ENCODE measurements at places on chromosomes 12 and 14.
A peak's percentile ranks its signal among the peaks of the same experiment; 100 is the strongest.

DNA sequence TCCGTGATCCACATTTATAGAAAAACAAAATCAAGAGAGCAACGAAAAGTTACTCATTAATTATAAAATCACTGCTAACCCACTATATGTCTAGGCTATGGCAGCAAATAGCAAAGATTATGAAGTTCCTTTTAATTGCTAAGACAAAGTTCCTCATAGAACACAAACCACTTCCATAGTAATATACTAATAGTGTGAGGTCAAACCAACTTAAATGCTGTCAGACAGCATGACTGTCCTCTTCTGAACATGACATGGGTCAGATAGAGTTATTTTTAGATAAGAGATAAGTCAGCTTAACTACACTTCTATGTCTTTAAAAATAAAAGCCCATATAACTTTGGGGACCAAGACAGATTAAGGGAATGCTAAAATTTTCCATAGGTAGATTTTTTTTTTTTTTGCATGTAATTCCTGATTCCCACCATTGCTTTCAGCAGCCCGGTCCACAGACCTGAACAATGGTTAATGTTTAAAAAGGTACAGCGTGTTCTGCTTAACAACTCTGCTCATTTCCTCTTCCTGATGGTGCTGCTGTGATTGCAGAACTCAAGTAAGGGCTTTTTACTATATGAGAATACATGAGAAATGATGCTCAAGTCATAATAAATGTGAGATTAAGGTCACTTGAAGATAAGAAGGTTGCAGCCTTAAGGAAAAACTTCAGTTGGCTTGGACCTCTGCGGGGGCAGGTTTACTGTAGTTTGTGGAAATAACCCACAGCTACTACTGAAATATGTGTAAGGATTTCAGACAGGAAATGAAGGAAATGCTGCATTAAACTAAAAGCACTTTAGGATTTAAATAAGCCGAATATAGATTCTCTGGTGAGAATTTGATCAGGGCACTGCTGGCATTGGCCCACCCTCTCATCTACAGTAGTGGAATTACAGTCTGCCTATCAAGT, 37.7 kb upstream of the DUSP6 start:
- DNase-seq = no peak

GRCh38 chr12:67222302-67222701, 46.9 kb upstream of the CAND1 start:
- DNase-seq = no peak

GRCh38 chr12:125065021-125065918, at the start of gene AACS:
Gene AACS, plus strand, starts transcription at chr12:125065435. Its CDS starts 150 bp downstream, at chr12:125065585.
- DNase-seq = peak; percentile 58

- DNase-seq = no peak
Observed at GRCh38 chr12:87779858-87780498, 249.2 kb downstream of the C12orf50 start.

DNA sequence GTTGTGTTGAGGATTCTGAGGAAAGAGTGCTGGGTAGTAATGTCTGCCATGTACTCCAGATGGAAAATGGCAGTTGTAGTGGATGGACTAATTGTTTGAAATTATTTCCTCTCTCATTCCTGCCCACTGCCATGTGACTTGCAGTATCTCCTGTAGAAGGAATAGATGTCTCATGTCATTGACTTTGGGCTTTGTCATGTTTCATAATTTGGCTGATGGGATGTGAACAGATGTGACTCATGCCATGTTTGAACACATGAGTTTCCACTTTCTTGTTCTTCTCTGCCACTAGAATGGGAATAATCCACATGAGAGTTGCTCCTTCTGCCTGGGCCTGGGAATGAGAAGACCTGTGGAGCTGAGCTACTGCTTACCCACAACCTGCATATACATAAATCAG, 2.4 kb upstream of the CALCOCO1 start:
- no peak for DNase-seq

- DNase-seq = no peak
Observed at GRCh38 chr12:132491138-132491663, 1.2 kb downstream of the FBRSL1 start.

DNA sequence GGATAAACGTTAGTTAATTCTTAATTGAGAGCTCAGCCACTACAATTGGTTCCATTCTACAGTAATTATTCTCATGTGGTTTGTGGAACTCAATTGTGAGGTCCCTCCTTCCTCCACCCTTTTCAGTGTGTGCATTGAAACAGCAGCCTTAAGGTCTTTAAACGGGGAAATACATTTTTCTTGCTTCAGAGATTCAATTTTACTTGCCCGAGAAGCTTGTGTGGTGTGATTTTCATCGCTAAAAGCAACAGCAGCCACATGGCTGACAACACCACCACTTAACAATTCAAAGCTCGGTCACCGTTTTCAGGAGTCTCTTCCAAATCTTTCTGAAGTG, 733 bp upstream of the PPFIBP1 start:
- DNase-seq = no peak

DNA sequence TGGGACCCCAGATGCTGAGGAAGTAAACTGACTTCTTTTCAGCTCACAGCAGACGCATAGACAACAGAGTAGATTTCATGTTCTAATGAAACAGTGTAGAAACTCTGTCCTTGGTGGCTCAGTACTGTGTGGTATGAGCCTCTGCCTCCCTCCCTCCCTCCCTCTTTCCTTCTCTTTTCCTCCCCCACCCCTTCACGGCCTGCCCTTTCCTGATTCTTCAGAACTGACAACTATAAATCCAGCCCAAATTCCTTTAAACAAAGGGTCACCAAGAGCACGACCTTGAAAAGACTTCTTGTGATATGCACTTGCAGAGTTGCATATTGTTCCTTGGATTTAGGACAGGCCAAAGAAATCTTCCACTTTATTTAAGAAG, 164.0 kb downstream of the ETV6 start:
- DNase-seq = no peak

DNA sequence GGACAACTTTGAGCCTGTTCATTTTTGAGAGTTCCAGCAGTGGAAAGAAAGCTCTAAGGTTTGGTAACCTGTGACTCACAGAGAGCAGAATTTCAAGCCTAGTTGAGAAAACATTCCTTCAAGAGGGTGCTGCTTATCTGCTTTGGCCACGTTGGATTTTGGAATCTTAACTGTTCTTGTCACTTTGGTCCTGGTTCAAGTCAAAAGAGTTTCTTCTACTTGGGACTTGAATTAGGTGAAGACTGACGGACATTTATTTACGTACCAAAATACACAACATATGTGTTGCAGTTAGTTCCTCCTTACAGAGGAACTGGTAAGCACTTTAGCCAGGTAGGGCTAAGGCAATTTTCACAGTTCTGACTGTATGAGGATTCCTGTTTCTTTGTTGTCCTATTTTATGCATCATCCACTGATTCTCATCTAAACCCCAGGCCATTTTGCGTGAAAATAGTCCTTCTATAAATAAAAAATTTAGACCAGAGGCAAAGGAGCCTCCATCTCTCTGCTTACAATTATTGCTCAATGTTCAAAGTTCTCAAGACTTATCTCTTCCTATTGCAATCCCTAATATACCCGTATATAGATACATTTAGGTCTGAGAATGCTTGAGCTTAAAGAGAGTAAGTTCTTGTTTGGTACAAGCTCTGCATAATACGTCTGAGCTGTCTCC, 580.9 kb downstream of the DIO2 start:
- DNase-seq = no peak

- peak; percentile 40 for DNase-seq
Observed at GRCh38 chr14:21846227-21846885, 172.7 kb upstream of the OR4E1 start.

GRCh38 chr14:101833045-101833444, 71.5 kb downstream of the PPP2R5C start:
- no peak for DNase-seq

- no peak for DNase-seq
Observed at GRCh38 chr12:84694116-84694515, 218.5 kb downstream of the SLC6A15 start.

DNA sequence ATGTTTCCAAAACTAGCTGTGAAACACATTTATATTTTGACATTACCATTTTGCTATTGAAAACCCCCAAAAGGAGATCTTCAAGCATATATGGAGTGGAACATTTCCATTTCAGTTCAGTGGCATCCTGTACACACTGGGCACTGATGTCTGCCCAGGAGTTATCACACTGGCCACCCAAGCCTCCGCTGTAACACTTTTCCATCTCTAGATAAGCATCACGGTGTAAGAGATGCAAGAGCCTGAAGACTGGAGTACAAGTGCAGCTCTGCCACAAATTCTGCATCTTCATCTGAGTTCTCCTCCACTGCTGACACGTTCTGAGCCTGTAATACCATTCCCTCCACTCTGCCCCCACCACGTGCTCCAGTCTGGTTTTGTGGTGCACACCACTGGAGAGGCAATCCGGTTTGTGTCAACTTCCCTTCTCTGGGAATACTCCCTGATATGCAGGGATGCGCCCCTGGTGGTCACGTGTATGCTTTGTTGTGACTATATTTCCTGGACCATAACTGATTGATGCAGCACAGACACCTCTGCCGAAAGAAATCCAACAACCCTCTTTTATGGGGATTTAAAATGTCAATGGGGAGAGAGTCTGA, 12.7 kb downstream of the SPTLC2 start:
- DNase-seq = no peak

DNA sequence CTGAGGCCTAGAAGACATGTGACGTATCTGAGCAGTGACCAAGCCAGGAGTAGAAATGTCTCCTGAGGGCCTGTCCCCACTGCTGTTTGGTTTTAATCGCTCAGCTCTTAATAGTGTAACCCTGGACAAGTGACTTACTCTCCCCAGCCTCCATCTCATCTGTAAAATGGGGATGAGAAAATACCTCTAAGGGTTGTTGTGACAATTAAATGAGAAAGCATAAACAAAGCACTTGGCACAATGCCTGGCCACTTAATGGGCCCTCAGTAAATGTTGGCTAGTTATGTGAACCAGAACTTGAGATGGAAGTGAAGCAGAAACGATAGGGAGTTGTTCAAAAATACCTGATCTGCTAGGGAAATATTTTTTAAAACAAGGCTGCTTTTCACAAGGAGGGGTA, 58.2 kb downstream of the HMGA2 start:
- DNase-seq = no peak

DNA sequence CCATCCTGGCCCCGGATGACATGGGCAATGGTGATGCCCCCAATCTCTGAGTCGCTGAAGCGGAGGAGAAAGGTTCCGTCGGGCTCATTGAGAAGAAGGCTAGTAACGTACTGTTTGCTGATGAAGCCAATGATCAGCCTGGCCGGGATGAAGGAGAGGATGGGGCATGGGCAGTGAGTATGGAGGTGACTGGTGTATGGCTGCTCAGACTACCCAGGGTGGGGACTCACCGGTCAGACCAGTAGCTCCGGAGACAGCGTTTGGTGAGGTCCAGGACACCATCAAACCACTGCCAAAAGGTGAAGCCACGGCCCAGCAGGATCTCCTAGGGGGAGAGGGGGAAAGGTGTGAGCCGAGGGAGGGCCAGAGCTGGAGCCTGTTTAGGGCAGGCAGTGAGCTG, 10.9 kb downstream of the NAB2 start:
- no peak for DNase-seq

DNA sequence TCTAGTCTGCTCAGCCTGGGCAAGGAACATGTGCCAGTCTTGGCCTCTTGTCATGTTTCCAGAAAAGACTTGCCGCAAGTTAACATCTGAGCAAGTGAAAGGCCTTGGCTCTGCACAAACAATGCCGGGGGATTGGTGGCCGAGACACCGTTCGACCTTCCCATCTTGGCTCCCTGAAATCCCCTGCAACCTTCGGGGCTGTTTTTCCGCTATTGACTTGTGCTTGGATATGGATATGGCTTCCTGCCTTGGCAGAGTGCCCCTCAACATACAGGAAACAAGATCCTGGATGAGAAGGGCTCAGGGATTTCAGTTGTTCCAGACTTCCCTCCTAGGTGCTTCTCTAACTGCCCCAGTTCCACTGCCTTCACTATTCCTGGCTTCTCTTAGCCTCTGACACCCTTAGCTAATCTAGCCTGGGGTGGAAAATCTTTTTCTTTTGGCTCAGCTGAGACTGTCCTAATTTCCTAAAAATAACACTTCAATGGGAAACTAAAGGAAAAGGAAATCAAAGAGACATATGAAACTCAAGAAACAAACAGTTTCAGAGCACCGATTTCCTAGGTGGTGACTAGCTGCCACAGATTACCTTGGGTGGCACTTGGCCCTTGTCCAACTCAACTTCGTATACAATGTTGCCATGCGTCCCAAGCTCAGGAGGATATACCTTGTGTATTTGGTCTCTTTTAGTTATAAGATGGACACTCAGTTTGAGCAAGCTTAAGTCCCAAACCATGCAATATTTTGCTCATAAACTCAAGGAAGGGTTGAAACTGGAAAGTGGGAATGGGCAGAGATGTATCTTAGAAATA, 33.9 kb downstream of the RDH12 start:
- no peak for DNase-seq

- no peak for DNase-seq
Observed at GRCh38 chr14:53190938-53191337, 37.8 kb upstream of the DDHD1 start.

GRCh38 chr12:33575346-33575745, 135.7 kb upstream of the SYT10 start:
- DNase-seq = no peak

GRCh38 chr14:35632676-35633075, 98.7 kb downstream of the INSM2 start:
- DNase-seq = no peak

GRCh38 chr14:71629765-71630492, 302.3 kb upstream of the RGS6 start:
- DNase-seq = no peak

GRCh38 chr14:26870096-26870495, 272.3 kb upstream of the NOVA1 start:
- DNase-seq = no peak

- no peak for DNase-seq
Observed at GRCh38 chr14:30790827-30791226, 83.5 kb upstream of the COCH start.

DNA sequence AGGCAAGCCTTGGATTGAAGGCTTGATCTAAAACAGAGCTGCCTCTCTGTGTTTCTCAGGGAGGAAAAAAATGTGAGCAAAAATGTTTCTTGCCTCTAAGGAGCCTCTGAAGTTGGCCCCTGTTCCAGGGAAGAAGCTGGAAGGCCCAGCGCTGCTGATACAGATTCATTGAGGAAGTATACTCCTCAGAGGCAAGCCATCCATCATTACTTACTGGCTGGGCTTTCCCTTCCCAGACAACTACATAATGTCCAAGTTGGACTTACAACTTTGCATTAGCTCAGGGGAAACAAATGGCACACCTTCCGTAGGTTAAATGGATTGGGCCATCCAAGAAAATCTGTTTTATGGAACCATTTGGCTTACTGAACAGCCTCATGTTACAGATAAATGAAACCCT, 263.7 kb upstream of the SEL1L start:
- DNase-seq = no peak

GRCh38 chr14:34920339-34920738, 45.2 kb upstream of the BAZ1A start:
- DNase-seq = no peak

DNA sequence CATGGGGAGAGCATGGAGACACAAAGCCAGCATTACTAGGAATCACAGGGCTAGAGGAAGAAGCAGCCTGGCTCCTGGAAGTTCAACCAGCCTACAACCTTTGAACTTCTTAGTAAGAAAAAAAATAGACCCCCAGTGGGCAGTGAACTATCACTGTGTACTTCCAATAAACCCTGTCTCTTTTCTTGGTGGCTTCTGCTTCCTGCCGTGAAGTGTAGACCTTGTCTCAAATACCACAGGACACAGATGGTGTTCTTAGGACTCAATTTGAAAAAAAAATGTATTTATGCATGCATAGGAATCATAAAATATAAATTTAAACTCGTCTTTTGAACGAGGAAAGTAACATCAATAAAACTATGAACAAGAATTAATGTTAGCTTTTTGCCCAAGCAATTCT, 3.6 kb upstream of the PTGER2 start:
- DNase-seq = no peak
